Bone marrow (tissue), 2 donors: ENCODE measurements at places on chromosomes 6 and 20.

DNA sequence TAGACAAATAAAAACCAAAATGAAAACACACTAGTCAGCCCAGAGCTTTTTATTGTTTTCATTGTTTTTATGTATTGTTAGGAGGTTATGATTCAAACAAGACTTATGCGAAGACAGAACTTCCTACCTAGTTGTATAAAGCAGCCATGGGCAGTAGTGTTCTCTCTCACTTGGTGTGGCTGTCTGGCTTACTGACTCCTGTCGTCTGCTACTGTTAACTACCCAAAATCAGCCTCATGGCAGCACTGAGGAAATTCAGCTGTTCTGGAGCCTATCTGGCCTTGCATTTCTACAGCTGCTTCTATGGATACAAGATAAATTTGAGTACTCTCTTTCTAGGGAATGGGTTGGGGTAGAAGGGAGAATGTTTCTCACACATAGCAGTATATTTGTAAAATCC, 20.4 kb downstream of the VTA1 start:
- DNase-seq = no peak

DNA sequence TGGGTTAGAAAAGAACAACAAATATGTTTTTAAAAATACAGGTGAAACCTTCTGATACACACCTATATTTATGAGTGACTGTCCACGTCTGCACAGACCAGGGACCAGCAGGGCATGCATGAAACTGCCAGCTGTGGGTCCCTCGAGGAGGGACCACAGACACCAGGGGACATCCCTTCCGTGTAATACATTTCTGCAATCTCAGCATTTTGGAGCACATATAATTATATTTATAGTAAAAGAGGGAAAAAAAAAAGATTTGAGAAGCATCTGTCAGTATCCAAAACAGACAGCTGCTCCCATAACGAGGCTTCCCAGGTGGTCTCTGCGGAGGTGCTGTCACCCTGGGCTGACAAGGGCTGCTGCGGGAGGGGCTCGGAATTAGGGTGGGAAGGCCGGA, 40.2 kb downstream of the PMEPA1 start:
- DNase-seq = no peak

- DNase-seq = peak; percentile 37
These were observed at the start of gene ARID1B for GRCh38 chr6:156776840-156777576. Gene ARID1B (plus strand): TSS chr6:156777378. CDS start chr6:156777681, 303 bp downstream.

DNA sequence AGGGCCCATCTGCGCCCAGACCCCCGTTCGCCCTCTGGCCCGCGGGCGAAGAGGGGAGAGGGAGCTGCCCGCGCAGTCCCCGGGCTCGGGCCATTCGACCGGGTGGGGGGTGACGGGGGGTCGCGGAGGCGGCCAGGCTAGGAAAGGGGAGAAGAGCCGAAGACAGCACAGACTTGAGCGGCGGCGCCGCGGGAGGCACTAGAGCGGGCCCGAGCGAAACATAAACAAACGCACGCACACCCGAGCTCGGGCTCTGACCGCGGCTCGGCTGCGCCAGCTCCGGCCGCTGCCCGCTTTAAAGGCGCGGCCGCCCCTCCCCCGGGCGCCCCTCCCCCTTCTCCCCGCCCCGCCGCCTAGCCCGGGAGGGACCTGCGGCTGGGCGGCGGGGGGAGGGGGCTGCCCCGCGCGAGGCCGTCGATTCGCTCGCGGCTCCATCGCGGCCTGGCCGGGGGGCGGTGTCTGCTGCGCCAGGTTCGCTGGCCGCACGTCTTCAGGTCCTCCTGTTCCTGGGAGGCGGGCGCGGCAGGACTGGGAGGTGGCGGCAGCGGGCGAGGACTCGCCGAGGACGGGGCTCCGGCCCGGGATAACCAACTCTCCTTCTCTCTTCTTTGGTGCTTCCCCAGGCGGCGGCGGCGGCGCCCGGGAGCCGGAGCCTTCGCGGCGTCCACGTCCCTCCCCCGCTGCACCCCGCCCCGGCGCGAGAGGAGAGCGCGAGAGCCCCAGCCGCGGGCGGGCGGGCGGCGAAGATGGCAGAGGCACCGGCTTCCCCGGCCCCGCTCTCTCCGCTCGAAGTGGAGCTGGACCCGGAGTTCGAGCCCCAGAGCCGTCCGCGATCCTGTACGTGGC, at the start of gene FOXO3:
Gene FOXO3 (plus strand): TSS at position 455 of the 846 bp plus-strand sequence. CDS start 292 bp downstream, at position 747.
- DNase-seq = peak; percentile 75

DNA sequence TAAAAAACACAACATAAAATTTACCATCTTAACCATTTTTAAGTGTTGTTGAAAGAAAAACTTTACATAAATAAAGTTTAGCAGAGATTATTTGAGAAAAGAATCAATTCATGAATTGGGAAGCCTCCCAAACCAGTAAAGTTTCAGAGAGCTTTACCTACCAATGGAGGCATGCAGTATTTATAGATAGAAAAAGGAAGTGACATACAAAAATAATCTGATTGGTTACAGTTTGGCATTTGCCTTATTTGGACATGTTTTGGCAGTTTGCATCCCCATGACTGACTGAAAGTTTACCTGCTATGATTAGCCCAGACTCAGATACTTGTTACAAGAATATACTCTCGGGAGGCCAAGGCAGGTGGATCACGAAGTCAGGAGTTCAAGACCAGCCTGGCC, 3.7 kb upstream of the CMTR1 start:
- DNase-seq = no peak

DNA sequence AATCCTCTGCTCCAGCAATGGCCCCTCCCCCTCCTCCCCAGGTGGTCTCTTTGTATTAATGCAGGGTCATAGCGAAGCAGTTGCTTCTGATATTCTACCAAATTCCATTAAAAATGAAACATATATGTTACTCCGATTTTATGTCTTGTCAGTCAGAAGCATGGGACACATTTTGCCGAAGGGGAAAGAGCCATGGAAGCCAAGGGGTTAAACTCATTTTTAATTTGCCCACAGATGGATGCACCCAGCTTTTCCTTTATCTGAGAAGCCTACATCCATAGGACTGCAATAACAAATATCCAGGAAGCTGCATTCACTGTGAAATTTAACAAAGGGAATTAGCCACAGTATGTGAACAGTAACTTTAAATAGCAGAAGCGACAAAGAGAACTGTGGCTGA, 688.2 kb downstream of the QKI start:
- no peak for DNase-seq

DNA sequence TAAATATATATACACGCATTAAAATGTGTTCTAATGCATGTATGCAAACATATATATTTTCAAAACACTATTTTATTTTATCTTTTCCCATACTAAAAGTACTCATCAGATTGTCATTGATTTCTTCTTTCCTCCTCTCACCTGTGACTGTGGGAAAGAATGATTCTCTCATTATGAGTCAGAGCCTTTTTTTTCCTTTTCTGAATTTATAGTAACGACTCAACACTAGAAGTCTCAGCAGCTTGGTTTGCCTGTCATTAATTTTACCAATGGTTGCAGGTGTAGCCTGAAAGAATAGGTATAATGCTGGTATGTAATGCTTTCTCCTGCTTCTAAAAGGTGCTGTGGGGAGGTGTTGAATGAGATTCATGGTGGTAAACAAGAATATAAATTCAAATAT, 328.7 kb downstream of the UTRN start:
- no peak for DNase-seq

GRCh38 chr20:32930701-32931100, 72.0 kb downstream of the EFCAB8 start:
- DNase-seq = no peak

DNA sequence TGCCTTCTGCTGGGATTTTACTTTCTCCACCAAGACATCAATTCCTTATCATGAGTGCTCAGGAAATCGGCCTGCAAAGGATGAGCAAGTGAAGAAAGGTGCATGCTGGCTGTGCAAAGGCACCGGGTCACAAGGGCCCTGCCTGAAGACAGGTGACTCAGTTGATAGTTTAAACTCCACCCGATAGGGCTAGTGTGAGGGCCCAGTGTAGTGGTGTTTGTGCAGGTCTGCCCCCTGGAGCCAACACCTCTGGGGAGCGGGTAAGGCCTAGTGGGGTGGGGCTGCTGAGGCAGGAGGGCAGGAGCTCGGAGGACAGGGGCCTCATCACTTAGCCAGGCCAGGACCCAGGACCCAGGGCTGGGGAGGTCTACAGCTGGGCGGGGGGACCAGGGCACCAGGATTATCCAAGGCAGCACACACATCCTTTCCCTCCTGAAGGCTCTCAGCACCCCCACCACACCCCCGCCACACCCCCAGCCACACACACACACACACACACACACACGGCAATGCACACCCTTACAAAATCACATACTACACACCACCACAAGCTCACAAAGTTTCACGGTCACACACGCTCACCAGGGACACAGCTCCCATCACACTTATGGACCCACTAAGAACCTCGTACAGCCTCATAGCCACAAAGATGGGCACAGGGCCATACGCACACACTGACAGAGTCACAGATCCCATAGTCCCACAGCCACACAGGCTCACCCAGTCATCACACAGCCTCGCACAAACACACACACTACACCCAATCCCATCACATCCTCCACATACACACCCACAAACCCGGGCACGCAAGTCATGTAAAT, 75.4 kb downstream of the GRM4 start:
- DNase-seq = no peak

DNA sequence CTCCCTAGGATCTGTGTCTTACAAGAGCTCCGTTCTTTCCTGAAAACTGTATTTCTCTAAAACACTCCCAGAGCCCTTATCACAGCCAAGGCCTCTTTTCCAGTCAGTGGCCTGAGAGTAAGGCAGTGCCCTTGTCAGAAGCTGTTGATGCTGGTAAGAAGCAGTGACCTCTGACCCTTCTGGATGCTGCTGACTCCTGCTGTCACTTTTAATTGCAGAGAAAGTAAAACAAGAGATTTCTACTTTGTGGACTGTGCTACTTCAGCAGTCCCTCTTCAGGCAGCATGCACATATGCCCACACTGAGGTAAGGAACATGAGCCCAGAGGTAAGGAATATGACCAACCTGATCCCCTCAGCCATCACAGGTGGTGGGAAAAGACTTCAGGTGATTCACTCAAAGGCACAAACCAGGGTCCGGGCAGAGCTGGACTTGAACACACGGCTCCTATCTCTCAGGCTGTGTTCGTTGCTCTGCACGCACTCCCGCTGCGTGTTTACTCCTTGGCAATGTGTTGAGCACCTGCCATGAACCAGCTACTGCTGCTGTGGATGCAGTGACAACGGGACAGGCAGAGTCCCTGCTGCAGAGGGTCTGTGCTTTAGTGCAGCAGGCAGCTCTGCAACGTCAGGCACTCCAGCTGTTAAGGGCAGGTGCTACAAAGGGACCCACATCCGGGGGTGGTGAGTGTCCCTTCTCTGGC, 201.9 kb upstream of the CST7 start:
- DNase-seq = no peak

- no peak for DNase-seq
These were observed 64.2 kb downstream of the GJA1 start for GRCh38 chr6:121499666-121500065.

DNA sequence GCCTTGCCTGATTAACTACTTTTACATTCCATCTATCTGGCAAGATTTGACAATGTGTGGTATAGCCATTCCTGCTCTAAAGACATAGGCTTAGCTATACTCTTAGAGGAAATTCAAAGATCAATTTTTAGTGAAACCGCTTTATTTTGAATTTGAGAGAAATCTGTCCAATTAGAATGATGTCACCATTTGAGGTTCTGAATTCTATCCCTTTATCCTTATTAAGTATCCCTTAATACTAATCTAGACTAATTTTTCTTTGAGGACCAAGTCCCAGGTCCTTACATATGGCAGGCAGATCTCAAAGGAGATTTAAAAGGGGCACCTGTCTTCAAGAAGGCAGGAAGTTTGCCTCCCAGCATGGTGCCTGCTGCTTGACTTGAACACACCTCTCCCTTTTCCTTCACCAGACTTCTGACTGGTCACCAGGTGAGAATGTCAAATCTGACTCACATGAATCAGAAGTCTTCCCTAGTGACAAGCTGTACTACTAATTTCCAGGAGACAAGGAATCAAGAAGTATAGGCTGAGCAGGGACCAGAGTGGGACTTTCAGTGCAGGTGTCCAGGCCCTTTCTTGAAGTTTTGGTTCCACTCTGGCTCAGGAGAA, 15.0 kb upstream of the MRAP2 start:
- DNase-seq = no peak

DNA sequence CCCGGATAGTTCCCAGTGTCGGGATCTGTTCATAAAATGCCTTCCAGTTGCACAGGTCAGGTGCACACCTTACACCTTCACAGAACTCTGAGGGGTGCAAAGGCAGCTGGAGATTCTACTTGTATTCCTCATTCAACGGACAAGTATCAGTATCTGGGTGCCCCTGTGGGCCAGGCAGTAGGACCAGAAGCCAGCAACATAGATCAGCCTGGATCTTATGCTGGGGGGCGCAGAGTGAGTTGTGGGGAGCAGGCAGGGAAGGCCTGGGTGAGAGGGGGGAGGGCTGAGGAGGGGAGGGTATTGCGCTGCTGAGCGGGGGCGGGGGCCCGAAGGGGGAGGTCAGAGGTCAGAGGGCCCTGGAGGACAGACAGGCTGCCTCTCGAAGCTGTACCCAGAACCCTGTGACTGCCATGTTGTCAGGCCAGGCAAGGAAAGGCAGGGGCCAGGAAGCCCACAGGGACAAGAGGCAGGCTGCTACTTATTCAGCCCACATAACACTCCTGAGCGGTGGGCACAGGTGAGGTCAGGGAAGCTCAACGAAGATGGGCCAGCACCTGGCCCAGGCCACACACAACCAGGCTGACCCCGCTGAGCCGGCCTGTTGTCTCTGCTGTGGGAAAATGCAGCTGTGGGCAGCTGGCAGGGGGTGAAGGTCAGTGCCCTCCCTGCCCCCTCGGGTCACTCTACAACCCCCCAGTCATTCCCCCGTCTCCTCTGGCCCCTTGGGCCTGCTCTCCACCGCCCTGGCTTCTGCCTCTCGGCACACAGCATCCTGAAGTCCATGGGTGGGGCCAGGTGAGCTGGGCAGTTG, 1.1 kb downstream of the OPRL1 start:
- no peak for DNase-seq

DNA sequence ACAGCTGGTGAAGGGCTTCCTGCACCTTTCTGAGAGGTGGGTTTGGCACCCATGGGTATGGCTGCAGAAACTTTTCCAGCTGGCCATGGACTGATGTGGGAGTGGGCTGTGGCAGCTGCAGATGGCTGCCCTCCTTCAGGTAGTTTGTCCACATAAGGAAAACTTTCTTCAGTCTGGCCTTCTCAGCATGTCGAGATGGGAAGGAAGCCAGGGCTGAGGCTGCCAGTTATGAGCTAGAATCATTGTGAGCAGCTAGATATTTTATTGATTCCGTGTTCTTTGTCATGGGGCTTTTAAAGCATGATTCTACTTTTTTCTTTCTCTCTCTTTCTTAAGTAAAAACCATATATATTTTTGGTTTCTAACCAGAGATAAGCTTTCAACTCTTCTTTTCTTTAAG, 16.6 kb downstream of the NKX2-4 start:
- no peak for DNase-seq
